ENCODE measurements at places on chromosomes 7 and 10.
A peak's percentile ranks its signal among the peaks of the same experiment; 100 is the strongest.

- DNase-seq: no peak
Measured at GRCh38 chr10:22550732-22551131, 163.6 kb downstream of the PIP4K2A start.

GRCh38 chr7:29005829-29006228, 47.7 kb upstream of the TRIL start:
- no peak for DNase-seq

DNA sequence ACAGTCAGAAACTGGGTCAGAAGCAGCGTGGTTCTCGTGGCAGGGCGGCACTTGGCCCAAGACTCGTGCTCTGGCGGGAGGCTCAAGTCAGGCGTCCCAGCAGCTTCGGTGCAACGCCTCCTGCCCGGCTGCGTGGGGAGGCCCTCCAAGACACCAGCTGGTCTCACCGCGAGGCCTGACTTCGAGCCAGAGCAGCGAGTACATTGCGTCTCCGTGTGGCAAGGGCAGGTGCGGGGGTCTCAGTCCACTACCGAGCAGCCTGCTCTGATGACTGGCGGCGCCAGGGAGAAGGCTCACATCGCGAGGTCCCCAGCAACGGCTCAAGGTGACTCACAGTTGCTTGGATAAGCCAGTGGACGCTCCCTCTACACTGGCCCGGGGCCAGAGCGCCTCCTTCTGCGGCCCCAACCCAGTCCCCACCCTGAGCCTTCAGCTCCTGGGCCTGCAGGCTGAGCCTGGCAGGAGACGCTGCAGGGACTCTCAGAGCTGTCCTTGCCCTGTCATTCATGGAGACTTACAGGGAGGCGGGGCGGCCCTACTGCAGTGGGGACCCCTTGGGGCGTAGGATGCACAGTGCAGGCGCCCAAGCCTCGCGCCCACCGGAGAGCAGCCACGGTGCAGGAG, 41.9 kb upstream of the PRKAR1B start:
- no peak for DNase-seq

DNA sequence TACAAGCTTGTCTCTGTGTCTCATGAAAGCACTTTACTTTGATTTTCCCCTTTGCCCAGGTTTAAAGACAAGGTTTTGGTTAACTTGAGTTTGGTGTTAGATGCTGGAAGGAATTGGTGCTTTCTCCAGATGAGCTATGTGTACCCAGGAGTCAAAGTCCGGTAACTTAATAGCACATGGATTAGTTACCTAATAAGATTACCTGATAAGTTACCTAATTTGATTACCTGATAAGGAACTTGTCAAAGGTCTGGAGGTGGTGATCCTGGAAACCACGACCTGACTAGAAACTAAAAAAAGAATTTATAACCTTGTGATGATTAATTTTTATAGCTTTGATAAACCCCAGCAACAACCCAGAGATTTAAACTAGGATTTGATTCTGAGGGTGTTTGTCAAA, 269.9 kb upstream of the CACNA2D1 start:
- no peak for DNase-seq

GRCh38 chr7:142385491-142386340, 127.9 kb upstream of the PRSS58 start:
- DNase-seq: peak; percentile 60

DNA sequence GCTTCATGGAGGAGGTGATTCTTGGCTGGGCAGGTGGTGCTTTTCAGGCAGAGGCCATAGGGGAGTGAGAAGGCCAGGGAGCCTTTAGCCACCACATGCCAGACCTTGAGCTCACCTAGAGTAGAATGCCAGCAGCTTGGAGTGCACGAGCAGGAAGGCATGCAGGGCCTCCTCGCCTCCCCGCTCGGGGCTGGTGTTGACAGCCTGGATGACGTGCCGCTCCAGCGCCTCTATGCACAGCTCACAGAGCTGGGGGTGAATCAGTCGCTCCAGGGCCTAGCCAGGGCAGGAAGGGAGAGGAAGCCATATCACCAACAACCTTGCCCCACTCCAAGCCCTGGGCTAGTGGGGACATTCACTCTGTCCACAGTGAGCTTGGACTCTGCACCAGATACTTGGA, 15.7 kb downstream of the HPS1 start:
- DNase-seq: no peak

GRCh38 chr10:3148041-3148440, 24.5 kb downstream of the PITRM1 start:
- no peak for DNase-seq

- no peak for DNase-seq
Measured at GRCh38 chr7:28272461-28272877, 91.9 kb upstream of the JAZF1 start.

DNA sequence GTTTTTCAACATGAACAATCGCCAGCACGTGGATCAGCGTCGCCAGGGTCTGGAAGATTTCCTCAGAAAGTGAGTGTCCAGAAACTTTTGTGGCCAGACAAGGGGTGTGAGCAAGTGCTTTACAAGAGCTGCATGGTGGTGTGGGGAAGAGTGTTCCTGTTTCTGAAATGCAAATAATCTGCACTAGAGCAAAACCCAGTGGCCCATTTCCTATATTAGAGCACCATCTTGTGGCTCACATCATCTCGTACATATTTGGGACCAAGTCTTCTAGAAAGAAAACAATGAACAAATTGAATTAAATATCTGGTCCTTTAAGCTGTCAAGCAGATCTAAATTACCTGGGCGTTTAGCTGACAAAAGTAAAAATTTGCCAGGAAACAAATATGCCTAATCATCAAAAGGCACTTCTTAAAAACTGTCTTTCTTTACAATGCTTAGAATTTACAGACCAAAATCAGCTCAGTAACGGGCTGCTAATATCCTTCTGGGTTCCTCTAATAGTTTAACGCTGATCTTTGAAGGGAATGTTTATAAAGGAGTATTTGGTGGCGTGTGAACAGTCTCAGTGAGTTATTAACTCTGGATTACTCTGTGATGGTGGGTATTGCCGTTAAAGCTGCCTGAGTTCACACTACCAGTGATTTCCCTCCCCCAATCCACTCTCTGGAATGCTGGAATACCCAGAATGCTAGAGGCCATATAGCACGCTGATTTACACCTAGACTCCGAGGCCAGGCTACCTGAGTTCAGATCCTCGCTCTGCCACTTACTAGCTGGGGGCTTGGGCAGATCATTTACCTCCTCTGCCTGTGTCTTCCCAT, 73.6 kb downstream of the SNX10 start:
- peak; percentile 56 for DNase-seq

DNA sequence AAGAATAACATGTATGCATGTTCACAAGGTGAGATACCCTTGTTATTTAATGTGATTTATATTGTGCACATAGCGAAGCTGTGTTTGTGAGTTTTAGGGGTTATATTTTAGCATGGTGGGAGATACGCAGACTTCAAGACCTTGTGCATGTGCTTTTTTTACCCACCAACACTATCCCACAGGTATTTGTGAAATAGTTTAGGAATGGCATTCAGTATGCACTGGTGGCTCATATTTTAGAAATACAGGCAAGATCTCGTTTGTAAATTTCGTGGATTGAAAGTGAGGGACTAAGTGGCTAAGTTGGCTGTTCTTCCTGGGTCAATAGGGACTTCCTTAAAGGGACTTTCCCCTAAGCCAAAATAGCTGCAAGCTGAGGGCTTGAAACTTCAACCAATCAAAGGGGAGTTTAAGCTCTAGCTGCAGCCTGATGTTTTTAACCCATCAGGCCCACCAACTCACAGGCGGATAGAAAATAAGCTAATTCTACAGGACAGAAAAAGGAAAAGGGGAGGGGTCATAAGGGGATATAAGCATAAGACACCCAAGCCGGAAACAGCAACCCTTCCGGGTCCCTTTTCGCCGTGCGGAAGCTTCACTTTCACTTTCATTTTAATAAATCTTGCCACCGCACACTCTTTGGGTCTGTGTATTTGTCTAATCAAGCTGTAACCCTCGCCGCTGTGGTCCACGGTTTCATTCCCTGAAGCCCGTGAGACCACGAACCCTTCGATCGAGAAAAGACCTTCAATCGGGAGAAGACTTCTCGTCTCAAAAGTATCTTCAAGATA, 291.0 kb downstream of the GPR158 start:
- no peak for DNase-seq

- peak; percentile 44 for DNase-seq
Measured at GRCh38 chr7:157273208-157274093, 63.4 kb upstream of the DNAJB6 start.

GRCh38 chr7:79555571-79555970, 102.1 kb upstream of the MAGI2 start:
- no peak for DNase-seq

GRCh38 chr7:134966691-134967090, 19.6 kb upstream of the AGBL3 start:
- DNase-seq: no peak

GRCh38 chr10:13528123-13528874, 515 bp downstream of the BEND7 start:
- DNase-seq: no peak

DNA sequence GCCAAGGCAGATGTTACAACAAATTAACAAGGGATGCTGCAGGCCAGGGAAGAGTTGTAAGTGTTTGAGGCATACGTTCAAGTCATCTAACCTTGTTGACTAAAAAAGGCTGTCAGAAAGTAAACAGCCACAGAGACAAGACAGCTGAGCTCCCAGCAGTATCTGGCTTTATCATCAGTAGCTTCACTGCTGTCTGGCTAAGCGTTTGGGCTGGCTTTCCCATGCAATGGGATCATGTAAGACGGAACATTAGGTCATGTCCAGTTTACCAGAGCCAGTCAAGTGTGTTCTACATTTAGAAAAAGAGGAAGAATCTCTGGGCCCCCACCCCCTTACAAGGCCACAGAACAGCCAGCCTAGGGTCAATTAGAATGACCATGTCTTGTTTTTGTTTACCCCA, 51.3 kb upstream of the GSAP start:
- DNase-seq: no peak

DNA sequence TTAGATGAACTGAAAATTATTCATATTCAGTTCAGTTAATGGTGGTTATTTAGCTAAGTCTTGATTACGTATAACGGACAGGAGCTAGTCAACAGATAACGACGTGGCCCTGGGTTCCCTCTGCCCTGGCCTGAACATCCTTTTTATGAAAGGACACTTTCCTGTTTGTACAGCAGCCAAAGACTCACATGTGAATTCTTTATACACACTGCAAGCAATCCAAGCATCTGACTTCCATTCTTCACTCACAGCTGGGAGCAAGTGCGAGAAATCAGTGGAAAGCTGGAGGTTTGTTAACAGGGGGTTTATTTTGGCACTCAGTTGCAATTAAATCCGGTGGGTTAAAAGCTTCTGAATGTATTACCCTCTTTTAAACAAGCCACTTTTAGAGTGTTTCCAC, 148.1 kb upstream of the GDF10 start:
- DNase-seq: no peak

GRCh38 chr7:103009466-103010185, 65.0 kb downstream of the FBXL13 start:
- no peak for DNase-seq

GRCh38 chr10:109067031-109067430, 856.3 kb downstream of the XPNPEP1 start:
- no peak for DNase-seq

- no peak for DNase-seq
Measured at GRCh38 chr7:92343714-92344113, 97.9 kb downstream of the ANKIB1 start.
